Gastrocnemius medialis (tissue), 4 donors: ENCODE measurements at places on chromosomes 13 and 19.

DNA sequence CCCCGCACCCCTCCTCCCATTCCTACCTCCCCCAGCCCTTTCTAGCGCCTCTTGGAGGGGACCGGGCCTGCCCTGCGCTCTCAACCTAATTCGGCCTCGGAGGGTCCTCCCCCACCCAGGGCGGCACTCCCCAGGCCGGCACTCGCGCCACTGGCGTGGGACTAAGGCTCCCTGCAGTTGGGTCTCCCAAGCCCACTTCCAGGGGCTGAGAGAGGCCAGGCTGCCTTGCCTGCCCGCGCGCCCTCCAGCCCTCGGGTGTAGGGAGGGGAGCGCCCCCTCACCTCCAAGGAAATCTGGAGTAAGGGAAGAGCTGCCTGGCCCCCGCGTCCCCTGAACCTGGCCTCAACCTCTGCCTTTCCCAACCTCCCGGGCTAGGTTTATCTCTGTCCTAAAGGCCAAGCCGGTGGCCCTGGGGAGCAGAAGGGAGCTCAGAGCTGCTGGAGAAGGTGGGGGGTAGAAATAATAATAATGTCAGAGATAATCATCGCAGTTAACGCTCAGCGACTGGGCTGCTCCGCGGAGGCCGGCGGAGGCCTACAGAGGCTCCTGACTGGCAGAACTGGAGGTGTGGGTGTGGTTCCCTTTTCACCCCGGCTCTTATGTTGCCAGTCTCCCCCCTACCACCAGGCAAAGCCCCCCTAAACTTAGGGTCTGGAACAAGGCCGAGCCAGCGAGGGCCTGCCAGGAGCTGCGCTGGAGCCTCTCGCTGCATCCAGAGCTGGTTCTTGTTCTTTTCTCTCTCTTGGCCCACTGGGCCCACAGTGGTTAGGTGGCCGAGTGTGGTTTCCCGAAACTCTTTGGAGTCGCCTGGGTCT is 9.6 kb downstream of the ZIC2 start:
- no peak for DNase-seq

GRCh38 chr19:44598880-44599279 is 14.5 kb upstream of the IGSF23 start:
- no peak for DNase-seq

- DNase-seq, result peak; percentile 64
Measured at GRCh38 chr19:48325265-48325910, at the start of gene EMP3. Gene EMP3 (plus strand): TSS chr19:48325552. CDS start chr19:48326845, 1,293 bp downstream.

DNA sequence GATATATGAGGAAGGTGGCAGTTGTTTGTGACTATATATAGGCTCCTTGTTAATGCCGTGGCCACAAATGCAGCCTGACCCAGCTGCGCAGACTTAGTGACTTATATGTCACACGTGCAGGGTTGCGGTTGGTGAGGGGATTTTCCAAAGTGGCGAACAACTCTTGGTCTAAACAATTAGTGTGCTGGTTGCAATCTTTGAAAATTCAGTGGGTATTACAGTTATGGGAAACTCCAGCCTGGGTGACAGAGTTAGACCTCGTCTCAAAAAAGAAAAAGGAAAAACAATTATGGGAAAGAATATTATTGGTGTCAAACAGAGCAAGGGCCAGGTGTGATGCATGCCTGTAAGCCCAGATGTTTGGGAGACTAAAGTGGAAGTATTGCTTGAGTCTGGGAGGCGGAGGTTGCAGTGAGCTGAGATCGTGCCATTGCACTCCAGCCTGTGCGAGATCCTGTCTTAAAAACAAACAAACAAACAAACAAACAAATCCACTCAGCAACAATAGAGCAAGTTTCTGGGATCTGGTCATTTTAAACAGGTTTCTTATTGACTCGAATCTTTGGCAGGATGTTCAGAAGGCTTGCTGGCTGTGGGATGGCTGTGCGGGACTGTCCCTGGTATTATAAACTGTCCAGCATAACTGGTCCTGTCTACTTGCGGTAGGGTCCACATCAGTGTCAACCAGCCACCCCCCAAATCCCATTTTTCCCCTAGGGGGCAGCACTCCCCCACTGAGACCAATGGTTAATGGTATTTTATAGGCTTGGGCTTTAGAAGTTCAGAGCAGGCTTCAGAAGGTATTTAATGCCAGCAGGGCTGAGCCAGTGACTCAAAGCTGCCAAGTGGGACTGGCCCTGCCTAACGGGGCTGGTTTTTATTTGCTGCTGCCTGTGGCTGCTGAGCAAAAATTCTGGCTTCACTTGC is 15.4 kb downstream of the RELB start:
- DNase-seq, result no peak

DNA sequence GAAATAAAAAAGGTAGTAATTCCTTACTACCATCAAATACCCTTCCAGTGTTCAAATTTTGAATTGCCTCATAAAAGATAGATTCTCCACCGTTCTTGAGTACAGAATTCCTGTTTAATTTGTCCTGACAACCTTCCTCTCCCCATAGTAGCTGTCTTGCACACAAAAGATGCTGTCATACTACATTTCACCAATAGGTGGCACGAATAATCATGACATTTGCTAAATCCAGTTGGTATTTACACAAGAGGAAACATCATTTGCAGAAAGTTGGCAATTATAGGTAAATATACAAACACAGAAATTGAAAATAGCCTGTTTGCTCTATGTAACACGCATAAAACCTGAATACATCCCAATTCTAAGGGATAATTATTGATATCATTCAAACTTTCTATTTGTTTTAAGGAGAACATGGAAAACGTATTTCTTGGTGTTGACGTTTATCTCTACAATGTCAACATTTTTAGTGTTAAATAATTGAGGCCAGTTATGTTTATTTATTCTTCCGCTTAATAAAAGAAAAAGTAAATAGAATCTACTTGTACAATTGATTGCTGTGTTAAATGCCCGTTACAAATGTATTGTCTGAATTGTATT is 58.3 kb upstream of the CLDN10 start:
- DNase-seq, result no peak

DNA sequence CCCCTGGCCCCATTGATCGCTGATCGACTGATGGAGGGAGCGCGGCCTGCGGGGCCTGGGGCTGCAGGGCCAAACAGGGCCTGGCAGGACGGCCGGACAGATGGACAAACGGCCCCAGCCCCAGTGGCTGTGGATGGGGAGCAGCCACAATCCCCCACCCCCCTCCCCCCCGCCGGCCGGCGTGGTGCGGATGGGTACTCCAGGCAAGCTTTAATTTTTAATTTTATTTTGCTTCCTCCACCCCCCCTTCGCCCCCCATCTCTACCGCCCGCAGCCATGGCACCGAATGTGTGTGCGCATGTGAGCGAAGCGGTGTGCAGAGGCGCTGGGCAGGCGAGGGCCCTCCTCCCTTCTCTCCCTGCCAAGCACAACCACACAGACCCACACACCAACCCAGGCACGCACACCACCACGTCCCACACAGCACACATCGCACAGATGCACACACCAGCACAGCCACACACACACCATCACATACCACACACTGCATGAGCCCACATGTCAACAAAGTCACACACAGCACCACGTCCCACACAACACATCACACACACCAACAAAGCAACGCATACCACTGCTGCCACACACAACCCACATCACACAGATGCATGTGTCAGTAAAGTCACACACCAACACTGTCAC is 12.4 kb downstream of the ERFL start:
- no peak for DNase-seq

DNA sequence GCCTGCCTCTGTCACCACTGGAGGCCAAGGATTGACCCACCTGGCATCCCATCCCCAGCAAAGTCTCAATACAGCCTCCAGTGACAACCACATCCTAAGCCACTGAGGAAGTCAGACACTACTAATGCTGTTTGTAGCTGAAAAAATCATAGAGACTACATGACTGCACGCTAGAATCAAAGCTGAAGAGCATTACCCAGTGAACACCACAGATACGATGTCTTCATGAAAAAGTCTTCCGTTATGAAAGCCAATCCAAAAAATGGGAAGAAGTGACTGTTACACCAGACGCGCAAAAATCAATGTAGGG is 11.1 kb upstream of the NUP62 start:
- DNase-seq, result no peak

GRCh38 chr13:37144661-37145060 is 39.2 kb upstream of the CSNK1A1L start:
- no peak for DNase-seq

GRCh38 chr13:36840718-36841250 is 21.8 kb downstream of the RFXAP start:
- no peak for DNase-seq

DNA sequence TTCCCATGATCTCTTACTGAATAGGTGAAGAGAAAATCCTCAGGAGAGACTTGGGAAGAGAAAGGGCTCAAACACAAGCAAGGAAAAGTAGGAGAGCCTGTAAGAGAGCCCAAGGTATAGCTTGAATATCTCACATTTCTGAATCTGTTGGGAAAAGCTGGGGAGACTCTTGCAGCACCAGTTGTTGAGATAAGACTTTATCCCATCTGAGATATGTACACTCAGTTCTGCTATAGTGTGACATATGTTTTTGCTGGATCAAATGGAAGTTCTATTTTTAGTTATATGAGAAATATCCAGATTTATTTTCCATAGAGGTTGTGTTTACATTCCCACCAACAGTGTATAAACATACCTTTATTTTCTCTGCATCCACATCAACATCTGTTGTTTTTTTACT is 246.1 kb downstream of the NDFIP2 start:
- DNase-seq, result no peak

DNA sequence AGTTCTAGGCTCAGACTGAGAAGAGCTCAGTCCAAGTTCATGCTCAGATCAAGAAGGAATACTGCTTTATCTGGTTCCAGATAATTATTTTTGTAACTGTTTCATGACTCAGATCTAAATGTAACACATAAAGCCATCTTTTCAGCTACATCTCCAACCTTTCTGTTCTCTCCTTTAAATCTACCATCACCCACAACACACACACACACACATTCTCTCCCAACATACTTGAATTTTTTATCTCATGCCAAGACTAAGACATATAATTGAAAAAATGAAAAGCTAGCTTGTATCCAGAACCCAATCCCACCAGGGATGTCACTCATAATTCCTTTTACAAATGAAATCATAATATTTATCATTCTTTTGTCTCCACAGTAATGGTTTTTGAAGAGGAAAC is 7.6 kb downstream of the KATNAL1 start:
- DNase-seq, result no peak

DNA sequence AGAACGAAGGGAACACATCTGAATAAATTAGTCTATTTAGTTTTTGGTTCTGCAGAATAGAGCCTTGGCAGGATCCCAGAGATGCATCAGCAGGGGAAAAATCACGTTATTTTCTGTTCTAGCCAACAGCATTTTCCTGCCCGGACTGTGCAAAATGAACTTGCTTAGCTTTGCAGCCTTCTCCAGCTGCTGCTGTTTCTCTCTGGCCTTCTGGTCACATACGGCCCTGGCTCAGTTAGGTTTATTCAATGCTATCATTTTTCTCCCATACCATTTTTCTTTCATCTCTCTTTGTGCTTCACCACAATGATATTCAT is 110.4 kb upstream of the KL start:
- peak; percentile 5 for DNase-seq

DNA sequence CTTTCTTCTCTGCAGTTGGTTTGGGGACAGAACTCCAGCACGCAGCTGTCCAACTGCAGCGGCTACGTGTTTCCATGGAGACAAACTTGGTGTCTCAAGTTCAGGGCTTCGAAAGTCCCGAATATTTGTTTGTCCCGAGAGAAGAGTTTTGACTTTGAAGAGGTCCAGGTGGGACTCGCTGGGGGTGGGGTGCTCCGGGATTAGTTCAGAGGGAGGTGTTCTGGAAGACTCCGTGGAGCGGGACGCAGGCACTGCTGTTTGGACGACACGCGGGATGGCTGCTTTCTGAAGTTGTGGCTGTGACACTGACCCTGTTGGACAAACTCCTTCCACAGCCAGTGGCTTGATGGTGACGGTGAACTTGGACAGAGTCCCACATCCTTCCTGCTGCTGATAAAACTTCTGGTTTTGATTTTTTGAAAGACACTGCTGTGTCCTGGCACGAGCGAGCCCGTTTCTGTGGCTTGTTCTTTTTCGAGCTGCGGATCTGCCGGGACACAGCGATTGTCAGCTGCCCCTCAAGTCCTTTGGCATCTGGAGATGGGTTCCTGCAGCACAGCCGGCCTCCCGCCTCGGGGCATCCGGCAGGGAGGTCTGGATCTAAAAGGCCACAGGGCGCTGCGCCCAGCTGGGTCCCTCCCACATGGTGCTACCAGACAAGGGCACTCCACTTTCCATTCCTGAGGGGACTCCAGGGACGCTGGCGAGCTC is 15.9 kb upstream of the RANBP3 start:
- DNase-seq, result no peak

DNA sequence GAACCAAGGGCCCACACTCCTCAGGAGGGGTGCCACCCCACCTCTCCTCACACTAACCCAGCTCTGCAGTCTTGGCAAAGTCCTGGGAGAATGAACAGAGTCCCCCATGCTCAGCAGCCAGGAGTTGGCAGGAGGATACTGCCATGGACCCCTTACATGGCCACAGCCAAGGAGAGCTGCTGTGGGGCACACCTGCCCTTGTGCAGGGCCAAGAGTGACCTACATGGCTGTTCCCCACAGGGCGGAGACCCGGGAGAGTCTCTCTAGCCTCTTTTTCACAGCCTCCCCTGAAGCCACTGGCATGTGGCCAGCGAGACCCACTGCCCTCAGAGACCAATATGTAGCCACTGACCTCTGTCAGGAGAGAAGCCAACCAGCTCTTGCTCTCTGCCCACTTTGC is 45.9 kb upstream of the VSTM2B start:
- no peak for DNase-seq

DNA sequence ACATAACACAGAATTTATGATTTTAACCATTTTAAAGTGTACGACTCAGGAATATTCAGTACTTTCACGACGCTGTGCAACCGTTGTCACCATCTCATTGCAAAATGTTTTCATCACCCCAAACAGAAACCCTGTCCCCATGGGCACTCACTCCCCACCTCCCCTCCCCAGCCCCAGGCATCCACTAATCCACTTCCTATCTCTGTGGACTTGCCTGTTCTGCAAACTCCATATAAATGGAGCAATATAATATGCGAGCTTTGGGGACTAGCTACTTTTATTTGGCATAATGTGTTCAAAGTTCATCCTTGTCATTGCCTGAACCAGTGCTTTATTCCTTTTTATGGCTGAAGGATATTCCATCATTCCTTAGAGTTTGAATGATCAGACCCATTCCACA is 7.3 kb upstream of the INSR start:
- no peak for DNase-seq

DNA sequence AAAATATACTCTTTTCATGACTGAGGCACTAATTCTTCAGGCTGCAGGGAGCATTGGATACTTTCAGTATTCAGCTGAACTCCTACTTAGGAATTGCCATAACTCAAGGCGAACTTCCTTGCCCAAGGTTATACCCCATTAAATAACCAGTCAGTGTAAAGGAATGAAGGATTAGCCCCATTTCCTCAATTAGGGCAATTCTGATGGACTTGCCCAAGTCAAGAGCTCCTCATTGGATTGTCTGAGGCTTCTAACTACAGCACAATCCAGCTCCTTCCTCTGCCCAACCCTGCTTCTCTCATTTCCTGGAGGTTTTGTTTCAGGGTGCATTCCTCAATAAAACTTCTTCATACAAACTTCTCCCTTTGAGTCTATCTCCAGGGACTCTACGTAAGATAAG is 329.2 kb downstream of the LIG4 start:
- DNase-seq, result no peak
